ENCODE measurements at places on chromosomes 2 and 18. TPM values are rescaled to one million over a fixed set of nuclear protein-coding genes. Genes with fewer than 3 reads are reported as not detected.

DNA sequence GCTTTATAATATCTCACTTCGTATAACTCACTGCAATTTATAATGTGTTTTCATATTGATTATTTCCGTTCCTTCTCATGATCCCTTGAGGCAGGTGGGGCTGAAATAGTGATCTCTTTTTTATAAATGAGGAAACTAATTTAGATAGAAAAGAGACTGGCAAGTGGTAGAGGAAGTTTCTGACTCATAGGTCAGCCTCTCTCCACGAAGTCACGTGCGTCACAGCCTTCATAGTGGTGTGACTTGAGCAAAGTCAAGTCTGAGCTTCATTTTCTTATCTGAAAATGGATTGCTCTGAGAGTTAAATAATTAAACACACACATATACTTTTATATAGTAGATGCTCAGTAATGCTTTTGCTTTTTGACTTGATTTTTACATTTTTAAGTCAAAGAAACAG is 19.9 kb downstream of the ABCG5 start:
- no peak for DNase-seq

DNA sequence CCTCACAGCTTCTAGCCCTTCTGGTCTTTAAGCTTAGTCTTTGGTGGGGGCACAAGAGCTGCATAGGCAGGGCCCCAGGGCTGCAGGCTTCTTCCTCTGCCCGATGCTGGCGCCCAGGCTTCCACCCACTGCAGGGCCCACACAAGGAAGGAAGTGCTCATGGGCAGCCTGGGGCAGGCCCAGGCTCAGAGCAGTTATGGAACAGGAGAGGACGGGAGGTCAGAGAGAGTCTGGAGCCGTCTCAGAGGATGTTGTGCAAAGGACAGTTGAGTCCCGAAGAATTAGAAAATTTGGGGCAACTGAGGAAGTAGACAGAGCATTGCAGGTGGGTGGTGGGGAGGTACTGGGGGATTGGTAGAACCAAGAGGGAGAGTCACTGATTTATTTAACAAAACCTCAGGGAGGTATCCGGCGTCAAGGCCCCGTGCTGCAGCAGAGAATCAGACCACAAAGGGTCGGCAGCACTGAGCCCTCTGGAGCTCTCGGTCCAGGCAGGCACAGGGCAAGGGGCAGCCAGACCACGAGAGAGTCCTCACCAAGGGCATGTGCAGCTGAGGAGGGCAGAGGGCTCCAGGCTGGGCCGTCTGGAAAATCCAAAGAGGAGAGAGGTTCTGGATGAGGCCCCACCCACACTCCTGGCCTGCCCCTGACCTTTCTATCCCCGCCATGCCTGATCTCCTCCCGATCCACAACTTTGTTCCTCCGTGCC is 110.8 kb upstream of the GLI2 start:
- DNase-seq: no peak

Gene PDCD1
- not detected for total RNA-seq

Gene IL37
- total RNA-seq: not detected

DNA sequence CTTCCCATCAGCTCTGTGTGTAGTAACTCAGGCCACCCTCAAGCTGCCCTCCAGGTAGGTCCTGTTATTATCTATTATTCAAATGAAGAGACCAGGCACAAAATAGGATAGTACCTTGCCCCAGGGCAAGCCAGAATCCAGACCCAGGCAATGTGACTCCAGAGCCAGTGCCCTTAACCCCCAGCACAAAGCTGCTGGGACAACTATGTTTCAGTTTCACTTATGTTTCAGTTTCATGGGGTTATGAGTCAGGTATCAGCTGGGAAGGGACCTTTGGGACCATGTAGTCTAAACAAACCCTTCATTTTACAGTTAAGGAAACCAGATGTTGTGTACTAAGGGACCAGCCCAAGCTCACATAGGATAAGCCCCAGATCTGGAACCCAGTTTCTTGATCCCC is 10.0 kb downstream of the HK2 start:
- DNase-seq: no peak

GRCh38 chr18:31129398-31130115 is 27.3 kb upstream of the DSC2 start:
- DNase-seq: no peak

Data from neural crest cell (in vitro differentiated cells).